ENCODE measurements at places on chromosomes 2 and 18.

- no peak for DNase-seq
Observed at GRCh38 chr2:46955764-46956163, 40.2 kb upstream of the MCFD2 start.

DNA sequence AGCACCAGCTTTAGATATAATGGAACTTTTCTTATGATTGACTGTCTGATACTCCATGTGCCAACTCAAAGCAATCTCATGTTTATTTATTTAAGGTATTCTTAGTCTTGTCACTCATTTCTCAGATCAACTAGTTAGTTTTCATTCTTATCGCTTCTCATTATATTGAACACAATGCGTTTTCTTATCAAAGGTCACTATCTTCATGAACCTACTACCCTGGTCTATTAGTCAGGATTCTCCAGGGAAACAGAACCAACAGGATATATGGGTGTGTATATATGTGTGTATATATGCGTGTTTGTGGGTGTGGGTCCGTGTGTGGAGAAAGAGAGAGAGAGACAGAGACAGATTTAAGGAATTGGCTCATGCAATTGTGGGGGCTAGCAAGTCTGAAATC lies 619.9 kb downstream of the ZEB2 start:
- no peak for DNase-seq

DNA sequence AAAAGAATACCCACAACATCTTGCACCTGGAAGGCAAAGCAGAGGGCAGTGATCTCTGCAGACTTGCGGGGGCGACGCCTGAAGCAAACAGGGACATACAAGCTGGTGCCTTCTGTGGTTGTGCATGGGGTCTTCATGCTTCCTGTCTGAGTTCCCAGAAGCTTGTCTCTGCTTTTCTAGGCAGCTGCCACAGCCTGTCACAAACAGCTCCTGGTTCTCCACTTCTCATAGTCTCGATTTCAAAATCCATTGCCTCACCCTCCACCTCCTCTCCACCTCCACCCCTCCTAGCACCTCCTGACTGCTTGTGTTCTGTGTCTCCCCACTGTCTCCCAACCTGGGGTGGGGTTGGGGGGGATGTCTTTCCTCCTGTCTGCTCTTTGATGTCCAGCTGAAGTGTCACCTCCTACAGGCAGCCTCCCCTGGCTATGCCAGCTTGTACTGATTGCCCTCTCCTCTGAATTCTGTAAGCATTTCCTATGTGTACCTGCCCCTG lies 1.7 kb upstream of the PROC start:
- no peak for DNase-seq

GRCh38 chr2:126646026-126646425 lies 9.9 kb upstream of the GYPC start:
- DNase-seq: no peak

DNA sequence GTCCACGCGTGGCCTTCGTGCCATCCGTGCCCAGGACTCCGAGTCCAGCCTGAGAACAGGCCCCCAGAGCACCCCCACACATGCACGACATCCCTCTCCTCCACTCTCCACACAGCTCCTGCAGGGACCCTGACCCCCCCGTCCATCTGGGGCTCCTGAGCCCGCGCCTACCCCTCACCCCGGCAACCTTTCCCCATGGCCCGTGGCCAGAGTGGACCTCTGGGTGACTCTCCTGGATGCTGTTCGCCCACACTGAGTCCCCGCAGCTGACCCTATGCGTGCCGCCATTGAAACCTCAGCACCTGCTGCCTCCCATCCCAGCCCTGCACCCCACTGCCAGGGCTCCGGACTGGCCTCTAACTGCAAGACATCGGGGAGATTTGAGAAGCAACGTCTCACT lies 132.0 kb upstream of the PXDN start:
- DNase-seq: no peak

DNA sequence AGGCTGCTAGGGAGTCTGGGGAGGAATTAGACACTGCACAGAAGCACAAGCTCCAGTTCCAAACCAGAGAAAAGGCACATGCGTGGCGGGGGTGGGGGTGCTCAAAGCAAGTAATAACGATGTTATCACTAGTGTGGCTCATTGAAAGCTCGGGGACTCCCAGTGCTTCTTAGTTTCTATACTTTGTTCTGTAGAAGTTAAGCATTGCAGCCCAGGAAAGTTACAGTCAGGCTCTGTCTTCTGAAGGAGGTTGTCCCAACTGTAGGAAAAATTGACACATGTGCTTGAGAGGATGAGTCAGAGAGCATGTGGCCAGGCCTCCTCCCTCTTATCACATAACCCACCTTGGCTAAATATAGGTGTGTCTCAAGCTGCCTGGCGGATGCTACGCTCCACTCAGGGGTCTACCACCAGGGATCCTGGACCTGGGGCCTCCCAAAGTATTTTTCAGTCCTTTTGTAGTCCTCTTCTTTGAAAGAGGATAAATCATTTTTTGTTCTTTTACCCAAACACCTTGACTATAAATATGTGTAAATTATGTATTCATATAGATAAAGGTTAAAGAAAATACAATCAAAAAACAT lies 3.8 kb downstream of the GALNT5 start:
- DNase-seq: no peak

- DNase-seq: no peak
Observed at GRCh38 chr2:70789304-70790135, 923 bp downstream of the FIGLA start.

GRCh38 chr18:21257386-21257785 lies 15.4 kb downstream of the GREB1L start:
- DNase-seq: no peak

- DNase-seq: no peak
Observed at GRCh38 chr2:152097801-152098495, 896 bp downstream of the CACNB4 start.

DNA sequence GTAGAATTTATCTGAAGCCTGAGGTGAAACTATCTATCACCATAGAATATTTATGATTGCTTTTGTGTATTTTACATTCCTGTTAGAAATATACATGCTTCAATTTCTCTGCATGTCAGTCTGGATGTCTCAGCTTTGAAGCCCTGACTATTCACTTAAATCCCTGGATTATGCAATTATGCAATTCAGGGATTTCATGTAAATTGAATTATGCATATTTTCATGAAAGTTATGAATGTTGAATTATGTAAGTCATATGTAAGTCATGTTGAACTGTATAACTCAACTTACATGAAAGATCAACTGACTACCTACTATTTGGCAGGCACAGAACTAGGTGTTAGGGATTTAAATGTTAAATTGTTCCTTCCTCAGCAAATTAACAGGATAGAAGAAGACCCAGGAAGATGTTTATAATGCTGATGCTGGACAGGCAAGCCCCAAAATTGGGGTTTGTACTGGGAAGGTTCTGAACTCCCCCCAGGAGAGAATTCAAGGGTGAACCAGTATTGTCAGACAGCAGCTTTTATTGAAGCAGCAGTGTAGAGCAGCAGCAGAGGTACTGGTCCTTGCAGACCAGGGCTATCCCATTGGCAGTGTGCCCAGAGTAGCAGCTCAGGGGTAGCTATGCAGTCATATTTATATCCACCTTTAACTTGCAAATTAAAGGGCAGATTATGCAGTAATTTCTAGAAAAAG lies 236.5 kb downstream of the ZNF804A start:
- DNase-seq: no peak

DNA sequence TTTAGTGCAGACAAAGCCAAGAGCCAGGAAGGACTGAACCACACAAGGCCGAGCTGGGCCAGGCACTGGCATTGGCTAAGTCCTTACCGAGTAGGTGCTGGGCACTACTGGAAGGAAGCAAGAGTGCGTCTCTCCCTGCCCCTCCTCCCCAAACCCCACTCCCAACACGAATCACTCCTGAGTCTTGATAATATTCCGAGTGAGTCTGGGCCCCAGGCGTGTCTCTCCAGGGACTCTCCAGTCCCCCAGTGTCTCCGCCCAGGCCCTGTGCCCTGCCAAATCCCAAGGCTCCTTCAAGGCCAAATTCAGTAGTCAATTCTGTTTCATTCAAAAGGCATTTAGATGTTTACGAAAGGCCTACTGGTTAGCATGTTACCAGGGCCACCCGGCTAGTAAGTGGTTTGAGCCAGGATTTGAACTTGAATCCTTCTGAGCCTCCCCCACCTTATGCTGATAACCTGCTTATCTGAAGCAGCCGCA lies 82.8 kb downstream of the GLI2 start:
- peak; percentile 62 for DNase-seq

GRCh38 chr2:144154205-144154604 lies 365.7 kb downstream of the ZEB2 start:
- DNase-seq: no peak

Measured in AG09309 (cell line).